ENCODE measurements at places on chromosomes 11 and 22. TPM values are rescaled to one million over a fixed set of nuclear protein-coding genes. Genes with fewer than 3 reads are reported as not detected.

Gene BDNF
- 0.22 TPM for total RNA-seq

- DNase-seq = peak; percentile 64
Measured at GRCh38 chr11:118064956-118065355, 11.9 kb upstream of the TMPRSS4 start.

DNA sequence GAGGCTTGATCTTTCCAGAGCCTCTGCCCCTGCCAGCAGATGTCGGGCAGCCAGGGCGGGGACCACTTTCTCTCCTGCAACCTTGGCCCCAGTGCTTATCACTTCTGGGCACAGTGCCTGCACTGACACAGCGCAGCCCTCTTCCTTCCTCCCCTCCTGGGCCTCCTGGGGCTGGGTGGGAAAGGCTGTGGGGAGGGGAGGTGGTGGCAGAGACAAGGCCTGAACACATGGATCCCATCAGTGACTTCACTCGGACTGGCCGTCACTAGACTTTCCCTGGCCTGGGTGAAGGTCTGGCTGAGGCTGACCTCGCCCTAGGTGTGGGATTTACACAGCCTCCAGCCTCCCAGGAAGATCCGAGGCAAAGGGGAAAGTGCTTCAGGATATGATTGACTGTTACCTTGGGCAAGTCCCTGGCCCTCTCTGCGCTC, 68.1 kb downstream of the LRRC32 start:
- peak; percentile 85 for DNase-seq

DNA sequence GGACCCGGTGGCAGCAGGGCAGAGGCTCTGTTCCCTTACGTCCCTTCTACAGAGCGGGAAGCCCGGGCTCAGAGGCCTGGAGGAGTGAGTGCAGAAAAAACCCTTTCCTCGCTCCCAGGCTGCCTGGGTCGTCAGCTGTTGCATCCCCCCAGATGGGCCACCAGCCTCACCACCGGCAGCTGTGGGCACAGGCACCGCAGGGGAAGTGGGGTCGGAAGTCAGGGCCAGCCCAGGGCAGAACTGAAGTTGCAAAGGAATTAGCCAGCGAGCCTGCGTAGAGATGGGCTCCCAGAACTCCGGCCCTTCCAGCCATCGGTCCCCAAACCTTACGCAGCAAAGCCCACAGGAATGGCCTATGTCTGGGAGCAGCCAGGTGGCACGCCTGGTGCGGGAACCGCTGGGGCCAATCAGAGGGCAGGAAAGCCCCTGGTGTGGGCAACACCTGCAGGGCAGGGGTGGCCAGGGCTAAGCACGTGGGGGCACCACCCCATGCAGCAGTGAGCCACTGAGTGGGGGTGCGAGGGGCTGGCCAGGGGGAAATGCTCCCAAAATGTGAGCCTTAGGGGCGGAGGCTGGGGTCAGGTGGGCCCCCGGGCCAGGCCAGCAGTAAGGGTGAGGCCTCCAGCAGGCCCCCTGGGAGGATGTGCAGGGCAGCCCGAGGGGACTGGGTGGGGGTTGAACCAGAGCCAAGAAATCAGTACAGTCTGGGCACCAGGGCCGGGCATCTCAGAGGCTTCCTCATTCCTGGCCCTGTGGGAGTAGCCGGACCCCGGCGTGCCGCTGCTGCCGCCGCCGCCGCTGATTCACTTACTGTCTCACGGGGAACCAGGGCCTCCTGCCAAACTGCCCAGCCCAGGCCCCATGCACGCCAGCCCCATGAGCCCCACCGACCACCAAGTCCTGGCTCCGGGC, 58.2 kb downstream of the WNT7B start:
- DNase-seq = no peak

GRCh38 chr11:21250196-21250595, 580.8 kb downstream of the NELL1 start:
- no peak for DNase-seq

DNA sequence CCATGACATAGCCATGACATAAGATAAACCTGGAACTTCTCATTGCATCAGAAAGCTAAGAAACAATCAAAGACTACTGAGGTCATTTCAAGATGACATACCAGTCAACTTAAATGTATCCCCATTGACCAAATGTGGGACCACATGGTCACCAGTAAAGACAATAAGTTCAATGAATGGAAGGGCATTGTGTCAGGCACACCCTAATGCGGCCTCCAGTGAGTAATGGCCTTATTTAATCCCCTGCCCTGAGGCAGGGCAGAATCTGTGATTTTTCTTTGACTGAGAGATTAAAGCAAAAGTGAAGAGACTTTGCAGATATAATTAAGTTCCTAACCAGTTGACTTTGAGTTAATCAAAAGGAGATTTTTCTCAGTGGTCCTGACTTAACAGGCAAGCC, 17.3 kb upstream of the SYT8 start:
- no peak for DNase-seq

DNA sequence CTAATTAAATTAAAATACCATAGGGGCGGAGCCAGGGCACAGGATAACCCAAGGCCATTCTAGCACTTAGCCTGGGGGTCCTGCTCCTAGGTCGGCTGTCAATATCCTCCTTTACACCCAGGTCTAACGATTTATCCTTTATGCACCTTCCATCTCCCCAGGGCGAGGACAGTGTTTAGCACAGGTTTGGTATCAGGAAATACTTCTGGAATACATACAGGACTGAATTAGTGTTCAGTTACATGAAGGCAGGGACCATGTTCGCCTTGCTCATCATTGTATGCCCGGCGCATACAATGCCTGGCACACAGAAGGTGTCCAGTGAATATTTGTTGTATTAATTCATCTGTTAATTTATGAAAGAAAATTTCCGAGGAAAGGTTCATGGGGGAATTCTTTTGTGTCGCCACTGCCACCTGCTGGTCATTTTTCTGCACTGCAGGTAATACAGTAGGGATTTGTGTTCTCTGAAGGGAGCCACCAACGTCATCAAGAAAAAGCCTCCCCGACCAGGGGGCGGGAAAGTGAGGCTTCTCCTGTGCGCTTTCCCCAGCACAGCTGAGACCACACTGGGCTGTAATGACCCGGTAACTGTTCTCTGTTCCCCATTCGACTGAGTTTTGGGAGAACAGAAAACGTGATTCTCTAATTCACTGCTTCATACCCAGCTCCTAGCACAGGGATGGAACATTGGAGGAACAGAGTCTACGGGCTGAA, 68.7 kb upstream of the ASPHD2 start:
- DNase-seq = no peak

- DNase-seq = no peak
Measured at GRCh38 chr11:78532991-78533390, 41.7 kb downstream of the NARS2 start.

- no peak for DNase-seq
Measured at GRCh38 chr11:5690736-5691135, 1.1 kb downstream of the TRIM22 start.

Gene APOBEC3A
- total RNA-seq = 17.5 TPM

Gene MS4A15
- total RNA-seq = not detected

Gene CXCR5
- not detected for total RNA-seq

Gene MOGAT2
- total RNA-seq = 0.32 TPM

Gene OR52J3
- not detected for total RNA-seq

GRCh38 chr11:66437979-66438503, 607 bp downstream of the MRPL11 start:
- DNase-seq = no peak

GRCh38 chr11:86570020-86570419, 102.4 kb downstream of the ME3 start:
- no peak for DNase-seq

Gene UFD1
- 55.4 TPM for total RNA-seq

DNA sequence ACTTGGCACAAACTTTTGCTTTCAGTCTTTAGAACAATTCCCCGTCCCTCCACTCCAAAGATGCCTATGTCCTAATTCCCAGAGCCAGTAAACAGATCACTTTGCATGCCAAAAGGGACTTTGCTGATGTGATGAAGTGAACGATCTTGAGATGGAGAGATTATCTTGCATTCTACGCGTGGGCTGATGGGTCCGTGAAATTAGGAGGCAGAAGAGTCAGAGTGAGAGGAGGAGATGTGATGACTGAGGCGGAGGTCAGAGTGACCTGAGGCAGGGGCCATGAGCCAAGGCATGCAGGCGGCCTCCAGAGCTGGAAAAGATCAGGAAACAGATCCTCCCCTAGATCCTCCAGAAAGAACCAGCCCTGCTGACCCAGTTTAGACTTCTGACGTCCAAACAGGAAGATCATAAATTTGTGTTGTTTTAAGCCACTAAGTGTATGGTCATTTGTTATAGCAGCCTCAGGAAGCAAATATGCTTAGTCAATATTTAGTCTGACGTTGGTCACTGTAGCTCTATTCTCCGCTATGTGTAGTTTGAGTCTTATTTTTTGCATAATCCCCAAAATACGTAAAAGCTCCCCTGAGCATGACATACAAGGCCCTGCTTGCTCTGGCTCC, 76.0 kb upstream of the TIMP3 start:
- DNase-seq = no peak

- peak; percentile 3 for DNase-seq
Measured at GRCh38 chr22:19109198-19110063, 12.8 kb downstream of the DGCR2 start.

GRCh38 chr11:123216249-123216648, 21.2 kb upstream of the CLMP start:
- DNase-seq = no peak

Gene IGSF22
- total RNA-seq = 1.00 TPM

- no peak for DNase-seq
Measured at GRCh38 chr11:103528046-103528445, 418.8 kb downstream of the DYNC2H1 start.

Gene CDCA5
- total RNA-seq = 1.2 TPM

Gene TBX10
- total RNA-seq = not detected

GRCh38 chr11:134577751-134578395, 165.8 kb upstream of the B3GAT1 start:
- DNase-seq = no peak

GRCh38 chr11:110176366-110177085, 83.3 kb downstream of the ZC3H12C start:
- peak; percentile 76 for DNase-seq

- DNase-seq = peak; percentile 87
Measured at GRCh38 chr11:2466869-2467694, 22.3 kb downstream of the KCNQ1 start.

DNA sequence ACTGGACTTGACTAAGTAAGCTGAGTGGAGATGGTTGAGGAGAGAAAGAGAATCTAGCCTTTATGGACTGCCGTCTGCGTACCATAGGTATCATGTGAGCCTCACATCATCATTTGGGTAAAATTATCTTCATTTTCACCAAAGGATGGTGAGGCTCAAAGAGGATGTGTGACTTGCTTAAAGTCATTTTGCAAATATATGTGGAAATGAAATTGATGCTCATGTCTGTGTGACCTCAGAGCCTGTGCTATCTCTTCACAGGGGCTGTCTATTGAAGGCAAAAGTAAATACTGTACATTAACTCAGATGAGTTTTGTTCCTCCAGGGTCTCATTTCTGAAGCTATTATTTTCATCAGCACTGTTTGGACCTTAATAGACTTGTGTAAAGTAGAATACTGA, 83.3 kb upstream of the ALKBH3 start:
- DNase-seq = no peak

- no peak for DNase-seq
Measured at GRCh38 chr11:118397448-118397847, 4.0 kb upstream of the ATP5MG start.

Gene ABTB2
- total RNA-seq = 6.1 TPM

Gene TAF10
- 142 TPM for total RNA-seq

- DNase-seq = no peak
Measured at GRCh38 chr22:25404928-25405816, 159.3 kb upstream of the GRK3 start.

GRCh38 chr11:66617155-66617834, 865 bp downstream of the RBM14 start:
- peak; percentile 93 for DNase-seq

Gene SREBF2
- total RNA-seq = 35.9 TPM

GRCh38 chr22:39991159-39991860, 3.4 kb upstream of the FAM83F start:
- DNase-seq = no peak

GRCh38 chr22:28116219-28116673, 197.2 kb upstream of the PITPNB start:
- DNase-seq = no peak

Gene SPDYC
- total RNA-seq = not detected

Gene SCN4B
- 2.3 TPM for total RNA-seq

Gene SH3BP1
- total RNA-seq = 15.0 TPM

DNA sequence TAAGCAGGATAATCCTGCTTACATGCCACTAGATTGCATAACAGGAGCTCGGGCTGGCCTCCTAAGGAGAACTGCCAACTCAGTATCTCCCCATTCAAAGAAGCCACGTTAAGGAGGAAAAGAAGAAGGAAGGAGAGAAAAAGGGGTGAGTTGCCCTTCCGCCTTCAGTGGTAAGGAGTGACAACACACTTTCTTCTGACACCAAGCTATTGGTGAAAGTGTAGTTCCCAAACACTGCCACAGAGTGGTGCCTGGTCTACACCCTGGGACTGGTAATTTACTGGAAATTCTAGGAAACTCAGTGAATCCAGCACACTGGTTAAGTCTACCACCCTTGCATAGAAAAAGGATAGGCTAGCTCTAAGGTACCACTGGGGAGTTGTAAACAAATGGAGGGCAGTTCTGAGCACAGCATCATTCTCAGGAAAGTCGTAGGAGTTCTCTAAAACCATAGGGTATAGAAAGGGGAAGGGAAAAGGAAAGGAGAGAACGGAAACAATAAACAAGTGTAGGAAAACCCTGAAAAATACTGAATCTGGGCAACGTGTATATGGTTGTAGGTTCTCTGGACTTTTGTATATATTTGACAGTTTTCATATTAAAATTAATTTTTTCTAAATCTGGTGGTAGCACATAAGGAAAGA, 58.2 kb downstream of the RRAS2 start:
- DNase-seq = no peak

GRCh38 chr11:123103326-123103980, 41.5 kb upstream of the HSPA8 start:
- no peak for DNase-seq

Gene MIOX
- total RNA-seq = not detected

Gene CCDC157
- total RNA-seq = 0.77 TPM

DNA sequence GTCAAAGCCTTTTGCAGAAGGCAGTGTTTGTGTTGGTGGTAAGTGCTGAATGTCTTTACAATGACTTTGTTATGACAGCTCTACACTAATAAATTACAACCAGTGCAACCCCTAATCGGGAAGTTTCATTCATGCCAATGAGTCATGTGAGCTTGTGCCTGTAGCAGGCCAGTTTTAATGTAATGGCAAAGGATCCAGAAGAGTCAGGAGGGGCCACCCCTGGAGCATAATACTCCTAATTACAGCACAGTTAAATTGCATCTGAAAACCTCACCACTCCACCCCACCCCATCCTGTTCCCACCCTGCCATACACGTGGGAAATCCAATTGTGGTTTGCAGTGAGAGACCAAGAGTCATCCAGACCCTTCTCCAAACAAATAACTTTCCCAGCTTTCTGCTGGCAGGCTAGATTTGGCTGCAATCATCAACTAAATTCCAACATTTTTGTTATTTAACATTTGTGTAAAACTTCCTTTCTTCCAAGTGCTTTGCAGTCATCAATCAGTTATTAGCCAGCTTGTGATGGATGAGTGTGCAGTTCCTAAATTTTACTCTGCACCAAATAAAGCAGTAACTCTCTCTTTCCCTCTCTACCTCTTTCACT, 277.3 kb upstream of the FAT3 start:
- no peak for DNase-seq

Gene LRRC51
- 7.0 TPM for total RNA-seq

Gene TBC1D22A
- total RNA-seq = 24.5 TPM

Gene TSGA10IP
- total RNA-seq = not detected

Gene GRM5
- 0.22 TPM for total RNA-seq

Measured in mesenteric fat pad (tissue), 1 donor.